Spleen (tissue), 13 donors: ENCODE measurements at places on chromosomes 11 and 22.

DNA sequence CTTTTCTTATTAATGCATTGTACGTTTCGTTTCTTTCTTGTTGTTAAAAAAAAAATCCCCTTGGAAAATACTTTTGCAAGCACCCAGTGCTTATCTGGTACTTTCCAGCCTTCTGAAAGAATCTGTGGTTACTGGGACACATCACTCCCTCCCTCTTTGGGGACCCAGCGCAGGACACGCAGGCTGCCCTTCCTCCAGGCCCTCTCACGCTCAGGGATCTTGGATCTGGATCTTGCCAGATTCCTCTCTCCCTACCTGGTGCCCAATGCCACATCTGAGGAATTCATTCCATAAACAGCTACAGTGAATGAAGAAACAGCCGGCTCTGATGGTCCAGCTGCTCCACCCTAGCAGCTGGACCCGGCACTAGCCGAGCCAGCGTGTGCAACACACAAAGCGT is 55.7 kb downstream of the PHF21B start:
- no peak for DNase-seq

GRCh38 chr11:13235895-13236294 is 41.7 kb upstream of the BMAL1 start:
- DNase-seq = no peak

DNA sequence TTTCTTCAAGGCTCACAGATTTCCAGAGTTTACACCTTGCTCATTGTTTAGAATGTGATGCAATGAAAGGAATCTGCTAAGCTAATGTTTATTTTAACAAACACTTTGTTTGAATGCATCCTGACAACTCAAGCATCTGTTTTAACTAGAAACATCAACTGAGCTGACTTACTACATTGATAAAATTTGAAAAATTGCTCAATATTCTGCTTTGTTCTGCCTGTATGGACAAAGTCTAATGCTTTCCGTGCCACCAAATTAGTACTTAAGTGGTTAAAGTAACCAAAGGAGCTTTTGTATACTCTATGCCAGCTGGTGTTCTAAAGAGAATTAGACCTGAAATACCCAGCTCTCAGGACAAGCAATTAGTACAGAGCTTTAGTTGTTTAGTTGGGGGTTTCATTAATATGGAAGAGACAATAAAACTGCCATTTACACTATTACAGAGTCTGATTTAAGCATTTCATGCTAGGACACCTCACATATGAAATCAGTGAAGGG is 105.2 kb downstream of the MAML2 start:
- DNase-seq = no peak

- DNase-seq = peak; percentile 75
These were observed 187.2 kb downstream of the MAML2 start for GRCh38 chr11:96155627-96156378.

GRCh38 chr11:61551634-61552033 is 29.2 kb downstream of the SYT7 start:
- no peak for DNase-seq

DNA sequence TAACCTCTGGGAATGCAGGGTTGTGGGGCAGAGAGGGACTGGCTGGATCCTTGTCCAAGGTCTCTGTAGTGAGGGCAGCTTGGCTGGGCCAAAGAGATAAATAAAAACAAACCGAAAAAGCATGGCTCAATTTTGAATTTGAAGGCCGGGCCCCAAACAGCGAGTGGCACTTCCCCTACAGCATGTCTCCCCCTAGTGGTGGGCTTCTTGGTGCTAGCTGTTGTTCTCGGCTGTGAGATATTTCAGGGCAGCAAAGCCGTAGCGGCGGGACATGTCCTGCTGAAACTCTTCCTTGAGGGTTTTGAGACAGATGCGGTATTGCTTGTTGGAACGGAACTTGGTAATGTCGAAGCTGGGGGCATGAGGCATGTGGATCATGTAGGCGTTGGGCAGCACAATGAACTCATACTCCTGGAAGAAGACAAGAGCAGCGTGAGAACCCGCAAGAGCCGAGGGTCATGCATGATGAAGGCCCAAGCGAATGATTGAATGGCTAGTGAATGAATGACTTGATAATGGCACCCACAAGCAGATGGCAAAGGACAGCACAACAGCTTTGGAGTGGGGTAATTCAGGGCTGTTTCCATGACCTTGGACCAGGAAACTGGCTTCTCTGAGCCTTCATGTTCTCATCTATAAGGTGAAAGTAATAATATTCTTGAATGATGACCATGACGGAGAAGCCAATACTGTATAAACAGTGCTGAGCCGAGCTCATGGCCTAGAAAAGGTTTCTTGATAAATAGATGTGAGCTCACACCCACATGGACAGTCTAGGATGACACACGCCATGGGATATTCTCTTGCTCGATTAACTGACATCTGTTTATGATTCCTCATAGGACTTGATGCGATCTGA is 216.3 kb upstream of the SYN3 start:
- DNase-seq = peak; percentile 13

DNA sequence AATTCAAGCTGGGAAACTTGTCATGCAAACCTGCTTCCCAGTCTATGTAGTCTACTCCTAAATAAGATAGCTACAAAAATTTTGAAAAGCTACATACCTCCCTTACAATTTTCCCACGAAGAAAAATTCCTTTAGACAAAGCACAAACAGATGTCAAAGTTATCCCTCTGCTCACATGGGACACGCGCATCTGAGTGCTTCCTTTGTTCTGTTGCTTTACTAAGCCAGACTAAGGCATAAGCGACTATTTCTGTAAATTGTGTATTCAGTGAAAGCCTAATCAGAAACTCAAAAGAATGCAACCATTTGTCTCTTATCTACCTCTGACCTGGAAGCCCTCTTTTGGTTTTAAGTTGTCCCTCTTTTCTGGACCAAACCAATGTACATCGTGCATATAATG is 583.7 kb upstream of the B3GAT1 start:
- DNase-seq = no peak

DNA sequence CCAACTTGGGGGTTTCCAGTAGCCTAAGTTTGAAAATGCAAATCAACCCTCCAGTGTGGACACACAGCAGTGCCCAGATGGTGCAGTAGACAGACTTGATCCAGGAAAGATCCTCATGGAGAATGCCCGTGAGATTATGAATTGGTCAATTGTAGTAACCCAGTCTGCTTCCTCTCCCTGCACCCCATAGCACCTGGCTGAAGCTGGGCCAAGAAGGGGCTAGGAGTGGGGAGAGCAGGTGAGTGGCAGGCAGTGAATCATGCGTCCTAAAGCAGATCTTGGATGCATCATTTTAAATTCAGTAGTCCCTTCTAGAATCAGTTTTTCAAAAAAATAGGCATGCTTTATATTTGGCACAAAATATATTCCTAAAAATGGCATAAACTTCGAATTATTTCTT is 52.2 kb downstream of the CYB5R2 start:
- DNase-seq = no peak

DNA sequence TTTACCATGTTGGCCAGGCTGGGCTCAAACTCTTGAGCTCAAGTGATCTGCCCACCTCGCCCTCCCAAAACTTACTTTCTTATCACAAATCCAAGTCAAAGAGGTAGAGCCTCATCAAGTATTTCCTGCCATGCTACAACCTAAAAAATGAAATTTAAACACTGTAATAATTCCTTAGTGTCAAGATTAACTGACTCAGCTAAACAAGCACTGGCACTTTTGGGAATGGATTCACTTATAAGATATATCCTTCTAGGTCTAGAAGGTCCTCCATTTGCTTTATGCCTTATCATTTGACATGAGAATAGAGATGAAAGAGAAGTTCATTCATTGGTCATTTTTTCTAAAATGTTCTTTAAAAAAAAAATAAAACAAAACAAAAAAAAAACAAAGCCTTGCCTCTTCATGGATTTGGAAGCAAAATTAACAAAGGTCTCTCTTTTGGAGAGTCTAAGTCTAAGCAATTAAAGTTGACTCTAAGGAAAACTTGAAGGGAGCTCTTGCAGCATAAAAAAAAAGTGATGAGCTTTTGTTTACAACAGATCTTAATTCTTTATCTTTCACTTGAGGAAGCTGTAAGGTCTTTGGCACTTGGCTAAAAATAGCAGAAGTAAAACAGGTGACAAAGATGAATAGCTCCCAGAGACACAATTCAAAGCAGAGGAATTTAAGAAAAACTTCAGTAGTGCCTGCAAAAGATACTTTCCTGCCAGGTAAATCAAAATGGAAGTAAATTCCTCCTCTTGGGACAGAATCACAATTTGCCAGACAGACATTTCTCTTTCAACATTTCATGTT is 50.3 kb downstream of the CADM1 start:
- no peak for DNase-seq

DNA sequence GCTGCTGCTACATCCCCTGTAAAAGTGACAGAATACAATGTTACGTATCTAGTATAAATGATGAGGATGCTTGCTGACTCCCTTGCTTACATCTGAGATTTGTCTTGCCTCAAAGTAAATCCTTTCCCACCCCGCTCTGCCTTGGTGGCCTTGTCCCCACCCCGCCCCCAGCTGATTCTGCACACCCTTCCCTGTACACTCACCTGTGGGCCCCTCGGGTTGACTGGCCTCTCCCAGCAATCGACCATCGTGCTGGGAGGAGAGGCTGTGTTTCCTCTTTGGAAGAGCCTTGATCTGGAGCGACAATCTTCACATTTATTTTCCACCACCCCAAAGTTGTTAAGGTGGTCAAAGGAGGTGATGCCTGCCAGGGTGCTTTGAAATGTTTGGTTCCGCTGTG is 249.4 kb downstream of the TBC1D22A start:
- DNase-seq = no peak

GRCh38 chr11:123184531-123184930 is 10.5 kb downstream of the CLMP start:
- no peak for DNase-seq

DNA sequence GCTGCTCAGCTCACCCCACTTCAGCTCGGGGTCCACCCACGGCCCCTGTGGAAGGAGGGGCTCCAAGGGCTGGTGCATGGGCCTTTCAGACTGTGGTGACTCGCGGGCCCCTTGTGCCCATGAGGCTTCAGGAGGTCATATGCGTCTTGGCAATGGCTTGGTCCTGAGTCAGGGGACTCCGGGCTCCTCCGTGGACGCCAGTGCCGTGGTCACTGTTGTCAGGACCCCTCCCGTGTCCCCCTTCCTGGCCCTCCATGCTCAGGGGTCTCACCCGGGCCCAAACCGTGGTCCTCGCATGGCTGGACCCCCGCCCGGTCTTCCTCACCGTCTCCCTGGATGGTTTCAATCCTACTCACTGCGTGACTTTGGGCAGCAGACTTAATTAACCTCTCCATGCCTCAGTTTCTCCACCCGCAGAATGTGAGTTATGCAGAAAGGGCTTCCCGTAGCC is 436.4 kb downstream of the TBC1D22A start:
- DNase-seq = peak; percentile 68

GRCh38 chr11:91768783-91769182 is 455.8 kb upstream of the FAT3 start:
- no peak for DNase-seq

GRCh38 chr11:19929147-19929546 is 216.5 kb downstream of the NAV2 start:
- no peak for DNase-seq

GRCh38 chr22:31253949-31254348 is 38.3 kb downstream of the PIK3IP1 start:
- DNase-seq = no peak

DNA sequence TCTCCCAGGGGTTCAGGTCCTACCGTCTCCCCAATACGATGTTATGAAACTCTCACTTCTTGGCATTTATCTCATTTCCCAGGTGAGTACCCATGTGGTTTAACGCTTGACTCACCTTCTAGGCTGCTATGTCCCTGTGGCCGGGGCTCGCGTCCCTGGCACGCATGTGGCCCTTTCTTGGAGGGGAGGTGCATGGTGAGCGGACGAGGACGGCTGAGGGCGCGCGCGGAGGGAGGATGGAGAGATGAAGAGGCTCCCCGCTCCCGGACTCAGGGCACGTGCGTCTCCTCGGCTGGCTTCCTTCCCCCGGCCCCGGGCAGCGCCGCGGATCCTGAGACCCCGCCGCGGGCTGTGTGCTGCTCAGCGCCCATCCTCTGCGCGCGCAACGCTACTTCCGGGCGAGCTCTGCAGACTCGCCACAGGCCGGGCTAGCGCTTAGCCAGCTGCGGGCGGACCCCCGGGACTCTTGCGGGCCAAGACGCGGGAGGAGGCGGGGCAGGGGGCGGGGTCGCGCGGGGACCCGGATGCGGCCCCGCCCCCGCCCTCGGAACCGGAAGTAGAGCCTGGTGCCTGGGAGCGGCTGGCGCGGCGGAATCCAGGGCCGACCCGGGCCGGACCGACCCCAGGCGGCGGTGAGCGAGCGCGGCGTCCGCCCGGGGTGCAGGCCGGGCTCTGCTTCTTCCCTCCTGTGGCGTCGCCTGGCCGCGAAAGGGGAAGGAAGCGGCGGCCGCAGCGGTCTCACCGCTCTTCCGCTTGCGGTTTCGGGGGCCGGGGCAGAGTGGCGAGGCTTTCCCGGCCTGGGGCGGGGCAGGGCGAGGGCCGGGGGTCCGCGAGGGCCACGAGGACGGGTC is at the start of gene CTTN:
CTTN (plus strand) TSS at position 547 of the 851 bp plus-strand sequence. CDS start 8,769 bp downstream, outside the sequence.
- DNase-seq = peak; percentile 94

DNA sequence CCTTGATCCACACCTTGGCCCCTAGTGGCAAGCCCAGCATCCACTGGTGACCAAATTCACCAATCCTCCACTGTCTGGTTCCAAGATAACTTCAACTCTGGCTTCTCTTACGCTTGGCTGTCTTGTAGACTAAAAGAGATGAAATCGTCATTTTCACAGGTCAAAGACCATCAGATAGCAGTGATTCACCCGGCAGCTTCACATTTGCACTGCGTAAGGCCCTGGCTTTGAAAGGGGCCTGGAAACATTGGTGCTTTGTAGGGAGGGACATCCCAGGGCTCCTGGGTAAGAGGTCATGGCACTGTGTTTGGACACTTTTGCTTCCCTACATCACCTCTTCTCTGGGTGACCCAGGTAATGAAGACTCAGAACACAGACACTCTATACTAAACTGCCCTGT is 30.1 kb upstream of the FADD start:
- DNase-seq = no peak

- DNase-seq = peak; percentile 64
These were observed 738.6 kb downstream of the BRD1 start for GRCh38 chr22:49088801-49089791.

DNA sequence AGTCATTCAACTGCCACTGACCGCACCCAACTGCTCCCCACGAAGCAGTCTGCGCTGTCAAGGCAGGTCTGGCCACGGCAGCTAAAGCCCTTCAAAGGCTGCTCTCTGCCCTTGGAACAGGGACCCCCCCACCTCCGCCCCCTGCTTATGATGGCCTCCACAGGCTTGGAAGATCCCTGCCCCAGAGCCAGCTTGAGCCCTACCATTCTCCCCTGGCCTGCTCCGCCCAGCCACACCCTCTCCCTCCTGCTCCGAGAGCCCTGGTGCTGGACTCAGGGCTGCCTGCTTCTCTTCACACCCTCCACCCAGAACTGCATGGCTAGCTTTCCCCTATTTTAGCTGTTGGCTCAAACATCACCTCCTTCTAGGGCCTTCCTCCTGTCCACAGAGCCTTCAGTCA is 19.0 kb downstream of the ZMAT5 start:
- no peak for DNase-seq

GRCh38 chr11:17457396-17458173 is 19.1 kb downstream of the ABCC8 start:
- DNase-seq = no peak
